ENCODE measurements at places on chromosomes 5 and 9.

GRCh38 chr5:15500325-15501001 is 483 bp downstream of the FBXL7 start:
- no peak for DNase-seq

GRCh38 chr5:119200795-119201194 is 129.9 kb downstream of the DMXL1 start:
- no peak for DNase-seq

DNA sequence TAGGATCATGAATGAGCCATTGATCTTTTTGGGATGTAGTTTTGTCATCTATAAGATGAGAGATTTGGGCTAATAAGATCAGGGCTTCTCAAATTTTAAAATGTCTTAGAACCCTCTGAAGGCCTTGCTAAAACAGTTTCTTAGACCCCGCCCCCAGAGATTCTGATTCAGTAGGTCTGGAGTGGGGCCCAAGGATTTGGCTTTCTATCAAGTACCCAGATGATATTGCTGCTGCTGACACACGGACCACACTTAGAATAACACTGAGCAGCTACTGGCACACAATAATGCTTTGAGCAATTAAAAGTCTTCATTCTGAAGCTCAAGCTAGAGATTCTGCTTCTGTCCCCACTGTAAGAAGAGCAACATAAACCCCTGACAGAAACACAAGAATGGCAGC is 216.7 kb downstream of the SMARCA2 start:
- no peak for DNase-seq

- DNase-seq: no peak
These were observed 59.5 kb downstream of the RORB start for GRCh38 chr9:74556685-74557084.

DNA sequence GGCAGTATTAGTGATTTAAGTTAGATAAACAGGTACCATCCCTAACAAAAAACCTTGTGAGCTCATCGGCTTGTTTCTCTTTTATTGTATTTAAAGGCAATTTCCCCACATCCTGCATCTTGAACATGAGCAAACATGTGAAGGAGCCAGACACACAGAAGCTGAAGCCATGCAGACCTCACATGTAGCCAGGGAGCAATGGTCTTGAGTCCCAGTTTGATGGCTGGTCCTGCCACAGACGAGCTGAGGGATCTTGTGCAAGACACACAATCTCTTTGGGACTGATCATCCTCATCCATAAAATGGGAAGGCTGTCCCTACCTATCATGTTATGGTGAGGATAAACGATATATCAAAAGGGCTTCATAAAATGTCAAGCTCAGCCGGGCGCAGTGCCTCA is 29.6 kb upstream of the XPA start:
- DNase-seq: no peak

DNA sequence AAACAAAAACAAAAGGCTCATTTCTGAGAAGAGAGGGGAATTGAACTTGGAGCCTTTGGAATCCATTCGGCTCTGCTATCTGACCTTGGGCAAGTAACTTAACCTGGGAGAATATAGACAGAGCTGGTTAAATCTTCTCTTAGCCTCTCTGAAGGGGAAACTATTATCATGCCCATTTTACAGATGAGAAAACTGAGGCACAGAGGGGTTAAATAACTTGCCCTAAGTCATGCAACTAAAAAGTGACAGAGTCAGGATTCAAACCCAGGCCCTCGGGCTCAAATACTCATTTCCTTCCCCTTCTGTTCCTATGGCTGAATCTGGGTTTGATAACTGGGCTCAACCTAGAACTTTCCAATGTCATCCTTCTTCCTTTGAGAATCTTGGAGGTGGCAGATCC is 291.3 kb upstream of the MSX2 start:
- no peak for DNase-seq

- DNase-seq: no peak
These were observed 238.8 kb downstream of the GADD45G start for GRCh38 chr9:89843591-89843990.

DNA sequence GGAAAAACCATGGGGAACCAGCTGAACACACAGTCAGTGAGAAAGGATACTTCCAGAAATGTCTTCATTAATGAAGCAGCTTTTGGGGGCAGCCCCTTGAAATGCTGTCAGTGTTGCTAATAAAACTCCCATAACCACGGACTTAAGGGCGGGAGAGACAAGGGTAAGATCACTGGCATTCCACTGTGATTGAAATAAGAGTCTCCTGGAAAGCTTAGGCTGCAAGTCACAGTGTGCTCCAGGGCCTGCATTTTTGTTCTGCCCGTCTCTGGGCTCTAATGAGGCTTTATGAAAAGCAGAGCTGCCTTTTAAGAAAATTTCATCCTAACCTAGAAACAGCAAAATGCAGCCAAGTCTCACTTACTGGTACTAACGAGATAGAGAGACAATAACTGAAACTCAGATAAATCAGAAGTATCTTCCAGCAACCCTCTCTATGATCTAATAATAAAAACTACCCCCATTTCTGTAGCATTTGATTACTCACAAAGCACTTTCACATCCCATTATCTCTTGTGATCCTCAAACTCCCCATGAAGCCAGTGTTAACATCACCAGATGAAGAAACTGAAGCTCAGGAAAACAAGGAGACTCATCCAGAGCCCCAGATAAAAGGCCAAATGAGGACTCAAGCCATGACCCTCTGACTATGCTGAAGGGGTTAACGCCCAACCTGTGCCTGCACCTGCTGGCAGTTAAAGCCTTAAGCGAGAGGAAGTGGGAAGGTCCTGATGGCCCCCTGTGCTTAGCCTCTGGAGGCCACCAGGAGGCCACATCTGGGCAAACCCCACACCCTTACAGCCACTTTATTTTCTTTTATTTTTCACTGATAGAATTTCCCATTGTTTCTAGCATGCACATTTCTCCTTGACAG is 37.5 kb downstream of the SPOCK1 start:
- no peak for DNase-seq

DNA sequence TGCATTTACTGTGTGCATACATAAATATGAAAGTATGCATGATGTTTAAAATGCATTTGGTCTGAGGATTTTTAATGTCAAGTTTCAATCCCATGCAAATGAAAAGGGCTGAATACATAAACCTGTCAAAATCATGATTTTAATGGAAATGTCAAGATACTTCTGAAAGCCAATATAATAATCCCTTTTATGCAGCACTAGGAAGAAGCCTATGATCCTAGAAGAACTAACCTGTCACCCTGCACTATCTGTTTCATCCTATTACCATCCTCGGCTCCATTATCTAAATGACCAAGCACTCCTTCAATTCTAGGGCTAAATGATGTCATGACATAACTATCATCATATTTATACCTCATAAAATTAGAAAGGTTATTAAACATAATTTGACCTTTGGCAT is 2229.4 kb upstream of the WWC1 start:
- DNase-seq: no peak

- DNase-seq: no peak
These were observed 44.1 kb downstream of the PTPN3 start for GRCh38 chr9:109454041-109454440.

GRCh38 chr5:75662061-75662460 is 50.8 kb downstream of the ANKDD1B start:
- no peak for DNase-seq

DNA sequence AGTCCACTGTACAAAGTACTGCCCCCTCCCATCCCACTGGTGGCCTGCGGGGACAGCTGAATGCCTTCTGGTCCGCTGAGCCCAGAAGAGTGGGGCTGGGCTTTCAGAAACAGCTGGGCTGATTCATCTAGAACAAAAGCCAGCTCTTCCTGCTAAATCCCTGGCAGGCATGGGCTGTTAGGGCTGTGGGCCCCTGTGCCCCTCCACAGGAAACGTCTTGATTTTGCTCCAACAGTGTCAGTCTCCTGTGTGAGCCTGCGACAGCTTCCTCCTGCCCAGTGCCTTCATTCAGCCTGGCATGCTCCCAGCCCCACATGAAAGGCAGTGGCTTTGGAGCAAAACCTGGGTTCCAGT is 6.9 kb upstream of the GSN start:
- DNase-seq: no peak

DNA sequence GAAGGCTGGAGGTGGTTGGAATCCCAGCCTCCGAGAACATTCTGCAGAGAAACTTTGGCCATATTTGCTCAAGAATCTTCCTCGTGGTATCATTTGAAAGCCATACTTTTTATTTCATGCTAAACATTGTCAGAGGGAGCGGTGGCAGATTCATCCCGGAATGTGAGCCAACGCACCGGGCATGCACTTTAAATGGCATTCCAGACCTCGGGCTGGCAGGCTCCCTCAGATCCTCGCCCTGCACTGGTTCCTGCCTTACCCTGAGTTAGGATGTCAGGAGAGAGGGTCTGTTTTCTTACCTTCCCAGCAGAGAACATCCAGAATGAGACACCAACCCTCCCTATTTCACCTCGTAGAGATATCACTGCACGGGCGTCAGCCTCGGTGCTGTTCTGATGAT is 33.8 kb downstream of the GDNF start:
- no peak for DNase-seq

- no peak for DNase-seq
These were observed 371.4 kb downstream of the NTRK2 start for GRCh38 chr9:85040821-85041465.

DNA sequence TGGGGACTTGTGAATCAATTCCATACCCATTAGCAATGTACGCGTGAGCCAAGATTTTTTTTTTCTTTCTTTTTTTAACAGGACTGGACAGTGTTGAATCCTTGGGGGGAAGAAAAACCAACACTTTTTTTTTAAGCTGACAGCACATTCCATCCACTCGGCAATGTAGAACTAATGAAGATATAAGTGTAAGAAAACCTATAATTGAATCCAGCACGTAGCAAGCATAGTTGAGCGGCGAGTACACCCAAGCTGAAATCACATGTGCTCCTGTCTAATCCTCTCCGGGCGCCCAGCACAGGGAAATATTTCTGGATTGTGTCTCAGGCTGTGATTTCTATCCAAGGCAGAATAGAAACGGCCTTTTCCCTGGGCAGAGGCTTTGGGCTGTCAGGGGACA is 118.2 kb downstream of the BOD1 start:
- no peak for DNase-seq

GRCh38 chr9:78986446-78986845 is 585.3 kb upstream of the TLE4 start:
- no peak for DNase-seq

DNA sequence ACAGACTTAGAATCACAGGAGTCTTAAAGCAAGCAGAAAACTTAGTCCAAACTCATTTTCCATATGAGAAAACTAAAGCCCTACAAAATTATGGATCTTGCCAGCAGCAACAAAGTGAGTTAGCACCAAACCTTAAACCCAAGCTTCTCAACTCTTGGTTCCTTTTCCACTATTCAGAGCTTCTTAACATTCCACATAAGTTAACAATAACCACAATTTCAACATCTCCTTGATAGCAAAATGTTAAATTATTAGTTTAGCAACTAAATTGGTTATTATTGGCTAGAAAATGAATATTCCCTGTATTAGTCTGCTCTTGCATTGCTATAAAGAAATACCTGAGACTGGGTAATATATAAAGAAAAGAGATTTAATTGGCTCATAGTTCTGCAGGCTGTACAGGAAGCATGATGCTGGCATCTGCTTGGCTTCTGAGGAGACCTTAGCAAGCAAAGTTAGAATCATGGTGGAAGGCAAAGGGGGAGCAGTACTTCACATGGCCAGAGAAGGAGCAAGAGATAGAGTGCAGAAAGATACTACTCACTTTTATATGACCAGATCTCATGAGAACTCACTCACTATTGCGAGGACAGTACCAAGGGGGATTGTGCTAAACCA is 26.2 kb upstream of the ARSB start:
- DNase-seq: no peak

DNA sequence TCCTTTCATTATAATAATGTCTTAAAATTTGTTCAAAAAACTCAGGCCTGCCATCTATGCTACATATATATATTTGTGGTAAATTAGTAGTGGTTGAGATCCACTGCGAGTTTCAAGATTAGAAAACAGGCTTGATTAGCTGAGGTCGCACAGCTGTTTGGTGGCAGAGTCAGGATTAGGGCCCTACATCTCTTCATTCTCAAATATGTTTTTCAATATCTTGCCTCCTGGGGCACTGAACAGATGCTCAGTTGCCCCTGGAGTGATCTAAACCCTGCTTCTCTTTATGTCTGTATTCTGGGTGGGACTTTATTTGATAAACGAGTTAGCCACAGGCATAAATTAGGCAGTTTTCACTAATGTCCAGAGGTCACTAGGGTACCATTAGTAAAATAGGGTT is 27.8 kb upstream of the CEP120 start:
- DNase-seq: no peak

- DNase-seq: no peak
These were observed 18.4 kb downstream of the SLC6A18 start for GRCh38 chr5:1243487-1244130.

GRCh38 chr9:114532561-114533237 is 27.4 kb upstream of the WHRN start:
- no peak for DNase-seq

DNA sequence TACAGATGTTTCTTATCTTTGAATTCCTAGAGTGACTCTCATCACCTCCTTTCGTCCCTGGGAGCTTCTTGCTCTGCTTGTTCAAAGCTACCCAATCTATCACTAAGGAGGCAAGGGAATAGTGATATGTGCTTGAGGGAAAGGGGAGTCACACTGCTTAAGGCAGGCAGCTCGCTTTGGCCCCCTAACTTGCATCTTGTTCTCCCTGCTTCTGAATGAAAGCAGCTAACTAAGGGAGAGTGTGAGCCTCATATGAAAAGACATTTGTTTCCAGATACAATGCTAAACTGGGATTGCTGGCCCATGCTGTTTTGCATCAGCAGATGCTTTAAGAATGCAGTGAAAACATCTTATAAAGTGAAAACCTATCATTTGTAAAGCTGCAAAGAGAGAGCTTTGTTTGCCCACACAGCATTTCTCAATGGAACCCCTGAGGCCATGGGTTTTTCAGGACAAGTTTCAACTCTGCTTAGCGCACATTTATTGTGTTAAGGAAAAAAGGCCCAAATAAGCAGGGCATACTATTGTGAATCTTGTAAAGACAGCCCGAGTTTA is 367.9 kb upstream of the ADAMTSL1 start:
- no peak for DNase-seq

GRCh38 chr5:16806711-16807546 is 129.2 kb downstream of the MYO10 start:
- DNase-seq: no peak

DNA sequence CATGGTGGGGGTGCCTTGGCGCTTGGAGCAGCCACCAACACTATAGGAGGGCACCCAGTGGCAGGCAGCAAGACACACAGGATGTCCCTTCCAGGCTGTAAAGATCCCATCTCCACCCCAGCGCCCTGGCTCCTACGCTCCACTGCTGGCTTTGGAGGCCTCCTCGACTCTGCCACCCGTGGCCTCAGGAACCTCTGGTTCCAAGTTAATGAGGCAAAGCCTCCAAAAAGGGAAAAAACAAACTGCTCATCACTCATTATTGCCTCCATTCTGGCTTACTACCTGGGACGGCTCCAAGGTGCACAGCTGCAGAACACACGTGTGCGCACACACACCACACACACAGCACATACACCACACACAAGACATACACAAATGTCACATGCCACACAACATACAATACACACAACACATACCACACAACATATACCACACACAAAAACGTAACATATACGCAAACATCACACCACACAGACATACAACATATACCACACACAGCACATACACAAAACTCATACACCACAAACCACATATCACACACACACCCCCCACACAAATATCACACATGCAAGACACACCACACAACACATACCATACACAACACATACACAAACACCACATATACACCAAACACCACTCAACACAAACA is 45.3 kb downstream of the ROR2 start:
- no peak for DNase-seq

- no peak for DNase-seq
These were observed 14.8 kb downstream of the SPARC start for GRCh38 chr5:151671950-151672349.

- no peak for DNase-seq
These were observed 424.2 kb downstream of the IRX1 start for GRCh38 chr5:4019841-4020240.

- no peak for DNase-seq
These were observed 27.9 kb upstream of the CNOT6 start for GRCh38 chr5:180466316-180466715.
